Activated T-helper 1 cell treated with Interleukin-2 at 50 U/mL for 16 hours (primary cell): ENCODE measurements at places on chromosomes 13 and 19.
A peak's percentile ranks its signal among the peaks of the same experiment; 100 is the strongest.

DNA sequence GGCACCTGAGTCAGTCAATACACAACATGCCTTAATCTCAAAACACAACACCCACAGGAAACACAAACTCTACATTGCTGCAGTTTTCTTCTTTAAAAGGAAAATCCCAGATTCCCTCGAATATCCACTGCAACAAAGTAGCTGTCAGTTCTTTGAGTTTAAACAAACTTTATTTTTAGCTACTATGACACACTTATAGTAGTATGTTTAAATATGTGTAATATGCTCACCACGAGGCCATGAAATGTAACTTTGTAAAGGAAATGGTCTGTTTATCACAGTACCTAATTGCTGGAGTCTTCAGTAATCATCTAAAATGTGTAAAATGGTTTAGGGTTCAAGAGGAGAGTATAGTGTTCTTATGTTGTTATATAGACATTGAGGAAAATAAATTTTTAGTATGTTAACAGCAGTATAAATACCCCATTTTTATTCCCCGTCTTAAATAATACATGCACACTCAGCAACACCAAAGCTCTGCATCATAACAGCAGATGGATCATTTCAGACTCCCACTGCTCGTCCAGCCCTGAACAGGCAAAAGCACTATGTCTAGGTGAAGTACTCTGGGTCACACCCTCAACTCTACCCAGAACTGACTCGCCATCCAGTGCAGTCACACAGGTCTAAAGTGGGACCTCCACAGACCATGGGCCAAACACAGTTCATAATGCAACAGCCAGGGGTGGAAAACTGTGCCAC lies 20.6 kb downstream of the TUBGCP3 start:
- no peak for DNase-seq

GRCh38 chr13:48491423-48492095 lies 41.3 kb downstream of the RCBTB2 start:
- no peak for DNase-seq

DNA sequence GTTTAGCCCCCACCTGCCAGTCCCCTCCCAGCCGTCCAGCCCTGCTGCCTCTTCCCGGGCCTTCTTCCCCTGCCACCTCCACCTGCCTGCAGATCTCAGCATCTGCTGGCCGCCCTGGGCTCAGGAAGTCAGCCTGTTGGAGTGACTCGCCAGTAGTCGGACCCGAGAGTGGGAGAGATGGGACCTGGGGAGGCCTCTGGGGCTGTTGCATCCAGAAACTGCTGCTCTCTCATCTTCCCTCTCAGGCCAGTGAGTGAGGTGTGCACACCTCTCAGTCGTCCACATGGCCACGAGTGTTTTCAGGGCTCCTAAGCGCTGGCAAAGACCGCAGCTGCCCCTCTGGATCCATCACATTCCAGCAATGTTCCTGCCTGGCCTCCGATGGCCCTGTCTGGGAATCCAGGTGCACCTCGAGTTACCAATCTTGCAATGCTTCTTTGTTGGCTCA lies 151.8 kb upstream of the SOX1 start:
- DNase-seq = no peak

DNA sequence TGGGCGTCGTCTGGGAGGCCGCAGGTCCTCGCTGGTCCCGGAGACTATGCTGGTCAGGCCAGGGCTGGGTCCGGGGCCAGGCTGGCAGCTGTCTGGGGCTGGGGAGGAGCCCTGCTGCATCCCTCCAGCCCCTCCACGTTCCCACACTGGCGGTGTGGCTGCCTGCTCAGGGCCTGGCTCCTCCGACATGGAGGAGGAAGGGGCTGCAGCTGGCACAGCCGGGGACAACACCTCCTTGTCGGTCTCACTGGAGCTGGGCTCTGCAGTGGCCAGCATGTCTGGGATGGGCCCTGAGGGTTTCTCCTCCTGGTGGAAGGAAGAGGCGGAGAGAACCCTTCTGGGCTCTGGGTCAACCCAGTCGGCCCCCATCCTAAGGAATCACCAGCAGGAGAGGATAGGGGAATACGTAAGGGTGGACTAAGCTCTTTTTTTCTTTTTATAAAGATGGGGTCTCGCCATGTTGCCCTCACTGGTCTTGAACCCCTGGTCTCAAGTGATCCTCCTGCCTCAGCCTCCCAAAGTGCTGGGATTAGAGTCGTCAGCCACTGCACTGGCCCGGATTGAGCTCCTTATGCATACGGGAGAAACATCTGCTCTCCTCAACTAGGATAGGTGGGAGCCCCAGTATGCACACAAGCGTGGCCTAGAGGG lies 806 bp downstream of the ZNF414 start:
- DNase-seq = no peak

DNA sequence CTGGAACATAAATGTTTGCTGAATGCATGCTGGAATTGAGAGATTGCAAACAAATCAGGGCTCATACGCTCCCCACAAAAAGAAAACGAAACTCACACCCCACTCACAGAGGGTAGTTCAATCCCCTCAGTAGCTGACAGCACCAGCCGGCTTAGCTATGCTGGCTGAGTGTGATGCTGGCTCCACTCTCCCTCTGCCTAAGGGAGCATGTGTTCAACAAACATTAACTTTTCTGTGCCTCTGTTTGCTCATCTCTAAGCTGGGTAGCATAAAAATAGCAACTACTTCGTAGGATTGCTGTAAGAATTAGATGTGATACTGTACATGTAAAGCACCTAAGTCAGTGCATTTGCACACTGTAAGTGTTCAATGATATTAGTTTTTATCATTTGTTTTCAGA lies 282.6 kb downstream of the FOXO1 start:
- DNase-seq = no peak

DNA sequence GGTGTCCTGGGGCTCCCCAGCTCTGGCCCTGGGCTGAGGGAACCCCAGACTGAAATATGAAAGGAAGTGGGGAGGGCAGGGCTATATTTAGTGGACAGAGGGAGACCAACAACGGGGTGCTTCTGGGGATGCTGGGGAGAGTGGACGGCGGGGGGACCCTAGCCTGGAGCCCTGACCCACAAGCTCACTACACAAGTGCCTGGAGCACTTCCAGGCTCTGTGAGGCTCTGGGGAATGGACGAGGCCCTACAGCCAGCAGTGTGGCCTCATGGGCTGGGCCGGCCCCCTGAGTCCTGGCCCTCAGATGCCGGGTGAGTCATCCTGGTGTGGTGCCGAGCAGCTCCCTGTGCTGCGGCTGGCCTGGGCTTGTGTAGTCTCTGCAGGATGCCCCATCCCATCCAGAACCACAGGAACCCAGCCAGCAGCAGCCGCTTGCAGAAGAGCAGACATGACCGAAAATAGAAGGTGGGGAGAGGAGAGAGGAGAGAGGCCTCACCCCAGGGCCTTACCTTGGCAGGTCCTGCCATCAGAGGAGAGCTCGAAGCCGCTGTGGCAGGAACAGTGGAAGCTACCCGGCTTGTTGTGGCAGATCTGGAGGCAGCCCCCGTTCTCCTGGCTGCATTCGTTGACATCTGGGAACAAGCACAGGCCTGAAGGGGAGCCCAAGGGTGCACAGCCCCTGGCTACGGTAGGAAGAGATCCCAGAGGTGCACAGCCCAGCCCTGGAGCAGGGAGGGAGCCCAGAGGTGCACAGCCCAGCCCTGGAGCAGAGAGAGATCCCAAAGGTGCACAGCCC lies 26.1 kb downstream of the GAS6 start:
- no peak for DNase-seq

DNA sequence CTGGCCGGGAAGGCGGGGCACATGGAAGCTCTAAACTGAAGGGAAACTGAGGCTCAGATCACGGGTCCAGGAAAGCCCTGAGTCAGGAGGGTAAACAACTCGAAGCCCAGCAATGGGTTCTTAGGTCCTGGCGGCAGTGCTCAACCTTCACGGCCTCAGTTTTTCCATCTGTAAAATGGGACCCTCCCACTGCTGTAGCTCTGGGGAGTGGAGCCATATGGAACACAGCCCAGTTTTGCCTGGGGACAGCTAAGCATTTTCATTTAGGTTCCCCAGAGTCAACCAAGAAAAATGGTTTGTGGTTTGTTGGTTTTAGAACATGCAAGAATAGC lies 30.4 kb downstream of the CEBPG start:
- no peak for DNase-seq

GRCh38 chr13:93066187-93066586 lies 160.4 kb upstream of the GPC6 start:
- no peak for DNase-seq

GRCh38 chr19:47595944-47596343 lies 13.0 kb upstream of the BICRA start:
- DNase-seq = no peak

DNA sequence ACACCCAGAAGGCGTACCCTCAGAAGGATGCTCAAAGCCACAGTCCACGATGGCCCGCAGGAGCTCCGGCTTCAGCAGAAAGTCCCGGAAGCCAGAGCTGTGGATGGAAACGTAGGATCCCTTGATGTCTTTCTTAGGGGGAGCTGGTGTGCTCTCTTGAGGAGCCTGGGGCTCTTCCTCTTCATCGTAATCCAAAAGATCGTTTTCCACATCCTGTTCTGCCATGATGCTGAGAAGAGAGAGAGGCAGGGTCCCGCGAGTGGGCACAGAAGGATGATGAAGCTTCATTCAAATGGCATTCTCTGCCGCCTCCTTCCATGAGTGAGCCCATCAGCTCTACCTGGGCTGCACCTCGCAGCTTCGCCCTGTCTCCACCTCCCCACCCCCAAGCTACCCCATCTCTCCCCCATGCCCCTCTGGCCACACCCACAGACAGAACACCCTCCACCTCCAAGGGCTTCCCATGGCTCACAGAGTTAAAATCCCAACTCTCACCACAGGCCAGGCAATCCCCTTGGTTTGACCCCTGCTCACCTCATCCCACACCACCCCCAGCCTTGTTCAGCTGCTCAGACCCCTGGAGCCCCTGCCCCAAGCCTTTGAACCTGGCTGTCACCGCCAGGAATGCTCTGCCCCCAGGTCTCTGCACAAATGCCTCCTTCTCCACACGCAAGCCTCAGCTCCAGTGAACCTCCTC lies 6.0 kb downstream of the DDX39A start:
- no peak for DNase-seq

DNA sequence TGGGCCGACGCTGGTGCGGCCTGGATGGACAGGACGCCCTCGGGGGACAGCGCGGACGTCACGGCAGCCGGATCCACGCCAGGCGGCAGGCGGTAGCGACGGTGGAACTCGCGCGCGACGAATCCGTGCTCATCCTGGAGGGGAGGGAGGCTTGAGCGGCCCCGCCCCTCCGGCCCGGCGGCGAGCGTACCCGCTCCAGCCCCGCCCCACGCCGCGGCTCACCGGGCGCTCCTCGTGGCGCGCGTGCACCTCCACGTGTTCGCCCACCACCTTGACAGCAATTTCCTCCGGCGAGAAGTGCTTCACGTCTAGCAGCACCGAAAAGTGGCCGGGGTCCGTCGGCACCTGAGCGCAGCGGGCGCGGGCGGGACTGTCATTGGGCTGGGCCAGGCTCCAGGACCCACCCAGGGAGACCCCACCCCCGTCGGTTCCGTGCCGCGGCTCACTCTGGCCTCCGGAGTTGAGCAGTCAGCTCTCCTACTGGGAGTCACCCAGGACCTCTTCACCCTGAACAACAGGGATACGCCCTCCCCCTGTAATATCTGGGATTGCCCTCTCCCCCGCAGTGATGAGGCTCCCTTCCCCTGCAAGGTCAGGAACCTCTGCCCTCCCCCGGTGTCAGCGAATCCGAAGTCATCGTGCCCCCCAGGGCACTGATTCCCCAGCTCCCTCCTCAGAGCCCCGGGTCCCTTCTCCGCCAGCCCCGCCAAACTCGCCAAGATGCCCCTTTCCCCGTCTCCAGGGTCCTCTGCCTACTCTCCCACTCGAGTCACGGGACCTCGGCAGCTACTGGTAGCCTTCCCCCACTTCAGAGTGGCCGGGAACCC lies 1.1 kb downstream of the HSPB6 start:
- peak; percentile 53 for DNase-seq

DNA sequence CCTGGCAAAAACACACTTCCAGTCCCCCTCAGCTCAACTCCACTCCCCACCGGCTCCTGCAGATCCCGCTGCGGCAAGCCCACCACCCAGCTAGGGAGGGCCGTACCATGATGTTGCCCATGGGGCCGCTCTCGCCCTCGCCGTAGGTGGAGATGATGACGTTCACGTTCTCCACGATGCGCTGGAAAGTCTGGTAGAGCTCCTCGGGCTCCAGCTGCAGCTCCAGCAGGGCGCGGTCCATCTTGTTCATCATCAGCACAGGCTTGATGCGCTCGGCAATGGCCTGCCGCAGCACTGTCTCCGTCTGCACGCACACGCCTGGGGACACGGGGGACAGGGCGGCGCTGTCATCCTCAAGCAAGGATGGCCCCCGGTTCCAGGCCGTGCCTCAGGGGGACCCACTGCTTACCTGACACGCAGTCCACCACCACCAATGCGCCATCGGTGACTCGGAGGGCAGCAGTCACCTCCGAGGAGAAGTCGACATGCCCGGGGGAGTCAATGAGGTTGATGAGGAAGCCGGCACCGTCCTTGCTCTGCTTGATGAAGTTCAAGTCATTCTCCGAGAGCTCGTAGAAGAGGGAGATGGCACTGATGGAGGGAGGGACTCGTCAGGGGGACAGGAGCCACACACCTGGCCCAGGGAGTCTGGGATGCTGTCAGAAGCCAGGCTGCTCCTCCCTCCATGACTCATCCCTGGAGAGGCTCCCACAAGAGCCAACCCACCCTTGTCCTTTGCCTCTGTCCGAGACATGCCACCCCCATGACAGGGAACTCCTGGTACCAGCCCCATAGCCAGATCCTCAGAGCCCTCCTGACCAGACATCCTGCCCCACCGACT lies 2.3 kb downstream of the EEF2 start:
- DNase-seq = no peak

DNA sequence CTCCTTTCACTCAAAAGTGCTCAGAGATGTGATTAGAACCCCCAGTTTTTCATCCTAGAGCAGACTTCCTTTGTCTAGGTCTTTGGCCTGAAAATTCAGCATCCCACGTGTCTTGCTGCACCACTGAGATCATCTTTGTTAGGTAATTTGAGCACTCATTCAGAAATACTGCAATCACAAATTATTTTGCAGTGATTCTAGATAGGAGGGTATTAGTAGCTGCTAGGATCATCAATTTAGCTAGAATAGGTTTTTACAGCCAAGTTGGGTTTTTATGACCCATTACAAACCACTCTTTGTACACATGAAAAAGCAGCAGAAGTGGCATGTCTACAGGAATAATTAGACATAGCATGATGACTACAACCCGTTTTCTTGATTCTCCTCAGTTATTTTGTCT lies 219.6 kb downstream of the GPC6 start:
- no peak for DNase-seq

DNA sequence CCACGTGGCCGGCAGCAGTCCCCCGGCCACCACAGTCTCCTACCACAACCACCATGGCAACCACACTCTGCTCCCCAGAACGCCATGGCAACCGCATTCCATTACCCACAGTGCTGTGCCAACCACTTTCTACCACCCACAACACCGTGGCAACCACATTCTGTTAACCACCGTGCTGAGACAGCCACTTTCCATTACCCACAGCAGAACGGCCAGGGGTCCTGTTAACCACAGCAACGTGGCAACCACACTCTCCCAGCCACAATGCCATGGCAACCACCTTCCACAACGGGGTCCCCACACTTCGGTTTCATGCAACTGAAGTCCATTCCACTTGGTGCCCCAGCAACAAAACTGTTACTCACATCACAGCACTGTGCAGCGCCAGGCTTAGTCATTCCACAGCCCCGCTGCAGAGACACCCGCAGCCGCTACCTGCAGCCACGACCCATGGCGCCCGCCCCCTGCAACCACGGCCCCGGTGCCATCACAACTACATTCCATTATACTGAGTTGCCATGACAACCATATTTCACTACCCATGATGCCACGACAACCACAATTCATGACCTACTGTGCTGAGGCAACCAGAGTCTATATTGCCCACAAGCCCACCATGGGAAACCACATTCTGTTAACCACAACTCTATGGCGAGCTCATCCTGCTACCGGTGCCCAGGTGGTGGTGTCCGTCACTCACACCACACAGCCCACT lies 10.0 kb downstream of the DPF1 start:
- DNase-seq = peak; percentile 15

- DNase-seq = no peak
Measured at GRCh38 chr19:768424-768823, 17.5 kb downstream of the MISP start.
